ENCODE measurements at places on chromosomes 12 and 14. TPM values are rescaled to one million over a fixed set of nuclear protein-coding genes. Genes with fewer than 3 reads are reported as not detected.
A peak's percentile ranks its signal among the peaks of the same experiment; 100 is the strongest.

DNA sequence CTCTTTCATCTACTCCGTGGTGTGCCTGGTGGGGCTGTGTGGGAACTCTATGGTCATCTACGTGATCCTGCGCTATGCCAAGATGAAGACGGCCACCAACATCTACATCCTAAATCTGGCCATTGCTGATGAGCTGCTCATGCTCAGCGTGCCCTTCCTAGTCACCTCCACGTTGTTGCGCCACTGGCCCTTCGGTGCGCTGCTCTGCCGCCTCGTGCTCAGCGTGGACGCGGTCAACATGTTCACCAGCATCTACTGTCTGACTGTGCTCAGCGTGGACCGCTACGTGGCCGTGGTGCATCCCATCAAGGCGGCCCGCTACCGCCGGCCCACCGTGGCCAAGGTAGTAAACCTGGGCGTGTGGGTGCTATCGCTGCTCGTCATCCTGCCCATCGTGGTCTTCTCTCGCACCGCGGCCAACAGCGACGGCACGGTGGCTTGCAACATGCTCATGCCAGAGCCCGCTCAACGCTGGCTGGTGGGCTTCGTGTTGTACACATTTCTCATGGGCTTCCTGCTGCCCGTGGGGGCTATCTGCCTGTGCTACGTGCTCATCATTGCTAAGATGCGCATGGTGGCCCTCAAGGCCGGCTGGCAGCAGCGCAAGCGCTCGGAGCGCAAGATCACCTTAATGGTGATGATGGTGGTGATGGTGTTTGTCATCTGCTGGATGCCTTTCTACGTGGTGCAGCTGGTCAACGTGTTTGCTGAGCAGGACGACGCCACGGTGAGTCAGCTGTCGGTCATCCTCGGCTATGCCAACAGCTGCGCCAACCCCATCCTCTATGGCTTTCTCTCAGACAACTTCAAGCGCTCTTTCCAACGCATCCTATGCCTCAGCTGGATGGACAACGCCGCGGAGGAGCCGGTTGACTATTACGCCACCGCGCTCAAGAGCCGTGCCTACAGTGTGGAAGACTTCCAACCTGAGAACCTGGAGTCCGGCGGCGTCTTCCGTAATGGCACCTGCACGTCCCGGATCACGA is 2.2 kb downstream of the SSTR1 start:
- H3K36me3 ChIP-seq: no peaks in the 10 kb centered on the region
- peaks cover 44% of the 10 kb centered on the region for H3K27me3 ChIP-seq
- H3K4me1 ChIP-seq: no peaks in the 10 kb centered on the region
- no peak for DNase-seq

DNA sequence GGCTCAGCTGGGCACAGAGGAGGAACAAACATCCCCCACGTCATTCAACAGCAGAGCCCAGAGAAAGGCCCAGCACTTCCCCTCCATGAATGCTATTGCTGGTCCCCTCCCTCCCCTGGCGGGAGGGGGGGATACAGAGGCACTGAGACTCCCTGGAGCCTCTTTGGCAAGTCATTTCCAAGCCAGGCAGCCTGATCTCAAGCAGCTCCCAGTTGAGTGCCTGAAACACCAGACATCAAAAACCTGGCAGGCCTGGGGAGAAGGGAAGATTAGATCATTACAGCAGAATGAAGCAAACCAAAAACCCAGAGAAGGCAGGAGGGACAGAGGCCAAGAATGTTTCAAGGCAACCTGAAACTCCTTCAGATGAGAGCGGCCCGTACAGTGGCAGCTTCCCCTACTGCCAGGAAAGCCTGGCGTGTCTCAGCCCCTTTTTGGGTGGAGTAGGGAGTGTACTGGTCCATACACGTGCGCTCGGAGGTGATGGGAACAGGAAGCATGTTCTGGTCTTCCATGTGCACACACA is 92.1 kb downstream of the LRRC74A start:
- peak overlapping the region; percentile 91 for H3K27ac ChIP-seq
- no peak overlapping the region for H3K4me3 ChIP-seq
- H3K4me1 ChIP-seq: peaks cover 77% of the 10 kb centered on the region
- no peaks in the 10 kb centered on the region for H3K36me3 ChIP-seq

DNA sequence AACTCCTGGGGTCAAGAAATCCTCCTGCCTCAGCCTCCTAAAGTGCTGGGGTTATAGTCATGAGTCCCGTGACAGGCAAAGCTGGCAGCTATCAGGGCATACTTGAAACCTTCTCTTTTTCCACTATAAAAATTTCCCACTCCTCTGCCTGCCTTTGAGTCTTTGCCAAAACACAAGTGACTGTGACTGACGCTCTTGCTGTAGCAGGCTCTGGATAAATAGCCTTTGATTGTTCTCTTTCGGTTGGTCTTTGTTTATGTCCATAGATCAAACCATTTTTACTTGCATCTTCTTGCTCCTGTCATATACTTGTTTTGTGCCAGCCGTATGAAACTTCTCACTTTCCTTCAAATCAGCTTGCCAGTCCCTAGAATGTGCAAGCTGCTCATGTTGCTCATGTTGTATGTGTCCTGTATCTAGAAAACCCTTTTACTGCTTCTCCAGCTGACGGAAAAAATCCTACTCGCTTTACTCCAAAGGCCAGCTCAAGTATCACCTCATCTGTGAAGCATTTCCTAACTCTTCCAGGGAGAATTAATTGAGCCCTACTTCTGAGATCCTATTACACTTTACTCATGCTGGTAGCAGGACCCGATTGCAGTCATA is 73.1 kb downstream of the RESF1 start:
- no peaks in the 10 kb centered on the region for H3K36me3 ChIP-seq
- H3K27ac ChIP-seq: no peak overlapping the region
- no peak for DNase-seq
- no peaks in the 10 kb centered on the region for H3K4me1 ChIP-seq
- no peak overlapping the region for H3K4me3 ChIP-seq

- no peaks in the 10 kb centered on the region for H3K4me1 ChIP-seq
- H3K27ac ChIP-seq: no peak overlapping the region
- no peaks in the 10 kb centered on the region for H3K27me3 ChIP-seq
These were observed 56.9 kb upstream of the GSC start for GRCh38 chr14:94826774-94827173.

DNA sequence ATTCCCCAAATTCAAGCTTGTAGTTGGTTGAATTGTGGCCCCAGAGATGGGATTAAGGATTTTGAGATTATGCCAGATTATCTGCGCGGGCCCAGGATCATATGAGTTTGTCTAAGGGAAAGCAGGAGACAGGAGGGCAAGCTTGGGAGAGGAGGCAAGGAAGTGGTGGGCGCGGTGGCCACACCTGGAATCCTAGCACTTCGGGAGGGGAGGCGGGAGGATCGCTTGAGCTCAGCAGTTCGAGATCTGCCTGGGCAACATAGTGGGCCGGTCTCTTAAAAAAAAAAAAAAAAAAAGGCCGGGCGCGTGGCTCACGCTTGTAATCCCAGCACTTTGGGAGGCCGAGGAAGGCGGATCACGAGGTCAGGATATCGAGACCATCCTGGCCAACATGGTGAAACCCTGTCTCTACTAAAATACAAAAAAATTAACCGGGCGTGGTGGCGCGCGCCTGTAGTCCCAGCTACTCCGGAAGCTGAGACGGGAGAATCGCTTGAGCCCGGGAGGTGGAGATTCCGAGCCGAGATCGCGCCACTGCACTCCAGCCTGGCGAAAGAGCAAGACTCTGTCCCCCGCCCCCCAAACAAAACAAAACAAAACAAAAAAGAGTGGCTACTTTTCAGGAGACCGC is 881 bp upstream of the PUS1 start:
- no peak for DNase-seq
- H3K27me3 ChIP-seq: no peaks in the 10 kb centered on the region
- peak overlapping the region; percentile 92 for H3K27ac ChIP-seq
- no peaks in the 10 kb centered on the region for H3K36me3 ChIP-seq

DNA sequence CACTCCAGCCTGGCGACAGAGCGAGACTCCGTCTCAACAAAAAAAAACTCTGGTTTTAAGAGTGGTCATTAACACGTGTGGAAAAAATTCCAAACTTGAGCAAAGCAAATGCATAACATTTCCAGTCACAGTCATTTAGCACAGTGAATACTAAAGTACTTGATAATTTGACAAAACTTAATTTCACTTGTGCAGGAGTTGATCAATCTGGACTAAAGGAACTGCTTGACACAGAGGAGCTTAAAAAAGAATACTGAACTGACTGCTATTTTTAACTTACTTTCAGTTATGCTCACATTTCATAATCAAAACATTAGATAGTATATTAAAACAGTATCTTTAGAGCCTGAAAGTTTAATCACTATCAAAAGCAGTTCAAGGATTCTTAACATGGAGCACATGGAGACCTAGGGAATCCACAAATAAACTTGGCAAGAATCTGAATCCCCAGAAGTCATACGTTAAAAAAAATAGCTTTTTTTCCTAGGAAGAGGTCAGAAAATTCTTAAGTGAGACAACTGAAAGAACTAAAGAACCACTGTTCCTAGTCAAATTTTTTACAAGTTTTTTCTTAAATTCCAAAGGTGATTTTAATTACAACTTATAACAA is 7.4 kb downstream of the UBE2N start:
- DNase-seq: no peak
- H3K27me3 ChIP-seq: no peaks in the 10 kb centered on the region
- no peak overlapping the region for H3K27ac ChIP-seq
- H3K4me1 ChIP-seq: no peaks in the 10 kb centered on the region
- no peak overlapping the region for H3K4me3 ChIP-seq
- no peaks in the 10 kb centered on the region for H3K36me3 ChIP-seq

GRCh38 chr14:70648346-70648745 is 6.6 kb downstream of the TTC9 start:
- no peaks in the 10 kb centered on the region for H3K36me3 ChIP-seq
- no peak overlapping the region for H3K4me3 ChIP-seq
- H3K4me1 ChIP-seq: no peaks in the 10 kb centered on the region
- H3K27ac ChIP-seq: no peak overlapping the region

DNA sequence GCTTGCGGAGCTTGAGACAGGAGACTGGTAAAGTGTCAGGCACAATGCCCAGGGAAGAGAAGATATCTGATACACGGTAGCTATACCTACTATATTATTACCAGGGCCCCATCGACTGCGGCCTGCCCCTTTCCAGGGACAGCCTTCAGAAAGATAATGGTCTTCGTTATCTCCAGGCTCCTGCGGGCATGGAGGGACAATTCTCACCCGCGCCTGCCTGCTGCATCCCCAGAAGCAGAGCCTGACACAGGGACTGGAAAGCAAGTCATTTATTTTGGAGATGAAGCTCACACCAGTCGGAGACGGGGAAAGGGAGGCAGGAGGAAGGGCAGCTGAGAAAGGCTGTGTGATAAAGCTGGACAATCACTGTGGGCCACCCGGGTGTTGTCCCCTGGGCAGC is 67.9 kb upstream of the FAM222A start:
- H3K4me1 ChIP-seq: no peaks in the 10 kb centered on the region
- no peaks in the 10 kb centered on the region for H3K27me3 ChIP-seq
- no peak overlapping the region for H3K4me3 ChIP-seq

GRCh38 chr14:32677129-32677780 is 261.4 kb upstream of the NPAS3 start:
- H3K36me3 ChIP-seq: no peaks in the 10 kb centered on the region
- H3K27me3 ChIP-seq: no peaks in the 10 kb centered on the region
- DNase-seq: no peak
- no peak overlapping the region for H3K4me3 ChIP-seq
- H3K27ac ChIP-seq: no peak overlapping the region

- H3K27me3 ChIP-seq: no peaks in the 10 kb centered on the region
- H3K36me3 ChIP-seq: no peaks in the 10 kb centered on the region
- H3K4me3 ChIP-seq: peak within 1 kb of the TSS; percentile 80
- peak within 1 kb of the TSS; percentile 94 for H3K27ac ChIP-seq
- peaks cover 61% of the 10 kb centered on the region for H3K4me1 ChIP-seq
- DNase-seq: peak; percentile 83
These were observed at the start of gene ACTN1 for GRCh38 chr14:68979021-68979721. ACTN1 (minus strand) TSS chr14:68979302; CDS start chr14:68979056, 246 bp downstream.

DNA sequence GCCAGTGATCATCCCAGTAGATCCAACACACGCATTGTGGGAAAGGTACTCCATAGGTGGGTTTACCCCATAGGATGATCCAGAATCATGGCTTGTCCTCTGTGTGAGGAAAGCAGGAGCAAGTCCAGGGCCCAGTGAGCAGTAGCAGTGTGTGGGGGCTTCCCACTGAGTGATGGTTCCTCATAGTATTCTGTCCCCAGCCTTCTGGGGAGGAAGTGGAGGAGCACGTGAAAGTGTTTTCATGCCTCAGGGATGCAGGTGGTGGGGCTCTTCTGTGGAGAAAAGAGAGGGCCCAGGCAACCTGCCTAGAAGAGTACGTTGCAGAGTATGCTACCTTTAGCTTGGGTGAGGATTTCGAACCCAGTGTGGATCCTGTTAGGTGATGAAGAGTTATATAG is 56.5 kb downstream of the SUSD6 start:
- H3K36me3 ChIP-seq: no peaks in the 10 kb centered on the region
- H3K4me3 ChIP-seq: no peak overlapping the region
- peaks cover 8% of the 10 kb centered on the region for H3K4me1 ChIP-seq
- no peak for DNase-seq
- no peaks in the 10 kb centered on the region for H3K27me3 ChIP-seq

DNA sequence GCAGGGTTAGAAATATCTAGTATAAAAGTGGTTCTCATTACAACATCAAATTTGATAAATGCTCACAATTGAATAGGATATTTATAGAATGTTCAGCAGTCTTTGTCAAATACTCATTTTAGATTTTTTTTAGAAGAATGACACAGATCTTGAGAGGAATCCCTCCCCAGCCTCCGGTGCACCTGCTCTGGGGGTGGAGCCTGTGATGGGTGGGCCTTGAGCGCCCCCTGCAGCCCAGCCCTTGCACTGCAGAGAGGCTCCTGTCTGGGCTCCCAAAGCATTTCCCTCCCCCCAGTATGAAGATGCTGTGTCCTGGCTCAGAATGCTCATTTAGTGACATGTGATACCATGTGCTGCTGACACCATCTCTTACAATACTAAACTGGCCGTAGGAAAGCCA is 792.3 kb downstream of the TMEM121 start:
- no peaks in the 10 kb centered on the region for H3K27me3 ChIP-seq
- no peaks in the 10 kb centered on the region for H3K36me3 ChIP-seq
- no peaks in the 10 kb centered on the region for H3K4me1 ChIP-seq
- no peak overlapping the region for H3K27ac ChIP-seq
- DNase-seq: no peak
- no peak overlapping the region for H3K4me3 ChIP-seq

- no peaks in the 10 kb centered on the region for H3K27me3 ChIP-seq
- DNase-seq: no peak
- H3K4me1 ChIP-seq: no peaks in the 10 kb centered on the region
- no peaks in the 10 kb centered on the region for H3K36me3 ChIP-seq
These were observed 133.9 kb downstream of the TBX5 start for GRCh38 chr12:114272071-114272470.

- no peak overlapping the region for H3K4me3 ChIP-seq
- H3K36me3 ChIP-seq: no peaks in the 10 kb centered on the region
These were observed 51.2 kb downstream of the ATF7IP start for GRCh38 chr12:14416658-14417057.

The STAC3 gene
- total RNA-seq: 3.6 TPM

The GRIP1 gene
- total RNA-seq: 0.84 TPM

The SLC35F4 gene
- total RNA-seq: not detected

The ORAI1 gene
- 5.9 TPM for total RNA-seq

The FBRSL1 gene
- 14.0 TPM for total RNA-seq
